Stimulated activated CD4-positive, alpha-beta T cell treated with anti-CD3 and anti-CD28 coated beads, Interleukin-4, amount 100 ng/mL, for 1 hour (primary cell): ENCODE measurements at places on chromosomes 7 and 10.
A peak's percentile ranks its signal among the peaks of the same experiment; 100 is the strongest.

GRCh38 chr10:69504576-69505250 lies 53.4 kb downstream of the TSPAN15 start:
- DNase-seq, result no peak

DNA sequence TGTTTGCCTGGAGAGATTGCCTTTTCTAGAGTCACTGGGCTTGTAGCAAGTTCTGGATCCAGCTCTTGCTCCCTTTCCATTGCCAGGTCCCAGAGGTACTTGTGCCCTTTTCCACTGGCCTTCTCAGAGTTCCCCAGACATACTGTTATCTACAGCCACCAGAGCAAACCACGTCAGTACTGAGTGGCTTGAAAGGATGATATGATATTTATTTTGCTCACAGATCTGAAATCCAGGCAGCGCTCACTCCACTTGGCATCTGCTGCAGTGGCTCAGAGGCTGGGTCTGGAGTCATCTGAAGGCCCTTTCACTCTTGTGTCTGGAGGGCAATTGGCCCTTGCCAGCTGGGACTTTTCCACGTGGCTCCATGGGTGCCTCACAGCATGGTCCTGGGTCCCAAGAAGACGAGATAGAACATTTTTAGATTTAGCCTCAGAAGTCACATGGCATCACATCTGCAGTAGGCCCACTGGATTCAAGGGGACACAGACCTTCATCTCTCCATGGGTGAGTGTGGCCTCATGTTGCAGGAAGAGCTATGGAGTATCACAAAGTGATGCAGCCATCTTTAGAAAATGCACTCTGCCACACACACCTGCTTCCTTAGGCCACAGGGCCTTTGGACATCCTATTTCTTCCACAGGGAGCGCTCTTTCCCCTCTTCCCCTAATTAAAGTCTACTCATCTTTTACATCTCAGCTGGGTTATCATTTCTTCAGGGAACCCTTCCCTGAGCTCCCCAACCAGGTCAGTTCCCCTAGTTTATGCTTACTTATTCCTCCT lies 22.9 kb upstream of the TCF7L2 start:
- DNase-seq, result no peak

DNA sequence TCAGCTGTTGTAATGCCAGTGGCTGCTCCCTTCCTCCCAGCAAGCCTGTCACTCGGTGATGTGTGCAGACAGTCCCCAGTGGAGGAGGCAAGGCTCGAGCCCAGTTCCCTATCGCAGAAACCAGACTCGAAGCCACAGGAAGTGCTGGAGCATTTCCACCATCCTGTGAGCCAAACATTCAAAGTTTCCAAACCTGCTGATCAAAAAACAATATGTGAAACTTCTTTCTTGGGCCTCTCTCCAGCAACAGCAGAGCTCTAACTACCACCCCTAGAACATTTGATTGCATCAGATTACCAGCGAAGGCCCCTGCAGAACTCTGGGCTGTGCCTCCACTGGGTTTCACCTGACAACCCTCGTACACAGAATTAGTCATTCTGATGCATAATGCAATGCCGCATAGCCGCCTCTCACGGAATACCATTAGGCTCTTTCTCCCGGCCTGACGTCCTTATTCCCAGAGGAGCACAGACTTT lies 94.0 kb downstream of the ELMO1 start:
- DNase-seq, result peak; percentile 62

DNA sequence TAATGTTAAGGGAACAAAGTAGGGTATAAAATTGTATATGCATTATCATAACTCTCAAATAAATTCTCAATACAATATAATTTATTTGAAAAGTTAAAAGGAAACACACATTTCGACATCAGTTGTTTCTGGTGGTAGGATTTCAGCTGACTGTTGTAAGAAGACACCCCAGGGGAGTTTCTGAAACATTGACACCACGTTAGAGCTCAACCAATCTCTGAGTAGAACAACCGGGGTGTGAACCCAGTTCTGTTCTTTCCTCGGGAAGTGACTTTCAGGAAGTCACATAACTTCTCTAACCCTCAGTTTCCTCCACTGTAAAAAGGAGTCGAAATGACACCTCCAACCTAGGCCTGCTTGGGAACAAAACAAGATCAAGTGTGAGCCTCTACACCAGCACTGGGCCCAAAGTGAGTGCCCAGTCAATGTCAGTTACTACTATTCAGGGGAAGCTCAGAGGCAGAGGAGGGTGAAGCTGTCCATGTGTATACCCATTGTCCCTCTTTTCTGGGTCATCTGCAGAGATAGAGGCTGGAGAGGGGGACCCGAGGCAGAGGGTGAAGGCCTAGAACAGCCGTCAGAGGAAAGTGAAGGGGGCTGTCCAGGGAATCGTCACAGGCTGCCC lies 67.1 kb downstream of the AOAH start:
- no peak for DNase-seq

- DNase-seq, result no peak
Observed at GRCh38 chr10:15121707-15122106, 24.6 kb downstream of the RPP38 start.

- no peak for DNase-seq
Observed at GRCh38 chr10:126997801-126998590, 92.8 kb downstream of the DOCK1 start.

DNA sequence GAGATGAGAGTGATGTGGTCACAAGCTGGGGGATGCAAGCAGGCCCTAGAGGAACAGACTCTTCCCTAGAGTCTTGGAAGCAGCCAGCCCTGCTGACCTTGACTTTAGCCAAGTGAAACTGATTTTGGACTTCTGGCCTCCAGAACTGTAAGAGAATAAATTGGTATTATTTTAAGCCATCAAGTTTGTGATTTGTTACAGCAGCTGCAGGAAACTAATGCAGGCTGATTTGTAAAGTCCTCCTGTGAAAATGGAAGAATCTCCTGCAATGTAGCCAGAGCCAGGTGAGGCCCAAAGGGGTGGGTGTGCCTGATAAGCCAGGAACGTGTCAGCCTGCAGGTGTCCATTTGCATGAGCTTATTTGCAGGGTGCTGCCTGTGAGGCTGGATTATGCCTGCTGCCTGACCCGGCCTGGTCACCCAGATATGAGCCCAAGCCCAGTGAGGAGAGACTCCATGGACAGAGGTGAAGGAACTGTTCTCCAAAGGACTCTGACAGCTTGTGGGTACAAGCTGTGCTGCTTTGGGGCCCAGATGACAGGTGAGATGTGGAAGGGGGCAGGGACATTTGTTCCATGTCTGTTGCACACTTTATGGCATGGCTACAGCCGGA lies 24.6 kb upstream of the PLEKHA1 start:
- no peak for DNase-seq

GRCh38 chr7:76009672-76010600 lies 15.5 kb upstream of the TMEM120A start:
- no peak for DNase-seq

- no peak for DNase-seq
Observed at GRCh38 chr7:136012238-136012637, 35.1 kb upstream of the MTPN start.

GRCh38 chr10:49688920-49689319 lies 9.5 kb downstream of the C10orf53 start:
- no peak for DNase-seq

GRCh38 chr7:71843676-71844075 lies 568.5 kb downstream of the CALN1 start:
- no peak for DNase-seq

- no peak for DNase-seq
Observed at GRCh38 chr7:40288827-40289226, 154.0 kb downstream of the SUGCT start.

- DNase-seq, result no peak
Observed at GRCh38 chr7:117043108-117043825, 90.0 kb downstream of the ST7 start.

DNA sequence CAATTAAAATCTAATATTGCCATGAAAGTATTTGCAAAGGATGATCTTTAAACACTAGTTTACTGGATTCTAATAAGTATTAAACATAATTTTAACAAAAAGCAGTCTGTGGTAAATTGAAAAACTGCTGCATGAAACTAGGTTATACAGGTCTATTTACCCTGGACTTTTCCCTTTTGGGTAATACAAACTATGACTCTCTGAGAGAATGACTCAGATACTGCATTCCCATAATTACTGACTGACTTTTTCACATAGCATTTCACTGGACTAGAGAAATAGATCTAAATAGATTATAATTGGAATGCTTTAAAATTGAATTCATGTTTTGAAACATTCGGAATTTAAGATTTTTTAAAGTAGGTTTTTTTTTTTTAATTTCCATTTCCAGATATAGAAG lies 395.7 kb downstream of the THSD7A start:
- DNase-seq, result no peak

GRCh38 chr10:114694752-114695151 lies 36.7 kb upstream of the ABLIM1 start:
- DNase-seq, result peak; percentile 34

GRCh38 chr7:129644634-129645230 lies 33.2 kb downstream of the NRF1 start:
- DNase-seq, result no peak

DNA sequence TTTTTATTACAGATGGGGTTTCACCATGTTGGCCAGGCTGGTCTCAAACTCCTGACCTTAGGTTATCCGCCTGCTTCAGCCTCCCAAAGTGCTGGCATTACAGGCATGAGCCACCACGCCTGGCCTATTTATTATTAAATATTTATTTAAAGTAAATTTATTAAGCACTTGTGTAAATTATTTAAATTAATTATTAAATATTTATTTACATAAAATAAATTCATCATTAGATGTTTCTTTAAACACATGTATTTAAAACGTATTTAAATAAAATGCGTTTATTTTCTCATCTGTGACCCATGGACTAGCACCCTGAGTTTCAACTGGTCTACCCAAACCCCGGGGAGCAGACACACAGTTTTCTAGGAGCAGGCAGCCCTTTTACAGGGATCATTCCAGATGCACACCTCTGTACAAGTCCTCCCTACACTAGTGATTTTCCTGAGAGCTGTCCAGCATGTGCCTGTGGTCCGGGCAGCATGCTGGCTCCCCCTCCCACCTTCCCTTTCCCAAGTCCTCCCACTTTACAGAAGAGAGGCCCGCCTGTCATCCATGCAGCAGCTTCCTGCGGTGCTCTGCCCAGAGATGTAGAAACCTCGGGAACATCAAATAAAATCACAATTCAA lies 89.2 kb upstream of the ATP6V0A4 start:
- DNase-seq, result no peak

- DNase-seq, result no peak
Observed at GRCh38 chr7:41029072-41029499, 673.8 kb downstream of the INHBA start.

DNA sequence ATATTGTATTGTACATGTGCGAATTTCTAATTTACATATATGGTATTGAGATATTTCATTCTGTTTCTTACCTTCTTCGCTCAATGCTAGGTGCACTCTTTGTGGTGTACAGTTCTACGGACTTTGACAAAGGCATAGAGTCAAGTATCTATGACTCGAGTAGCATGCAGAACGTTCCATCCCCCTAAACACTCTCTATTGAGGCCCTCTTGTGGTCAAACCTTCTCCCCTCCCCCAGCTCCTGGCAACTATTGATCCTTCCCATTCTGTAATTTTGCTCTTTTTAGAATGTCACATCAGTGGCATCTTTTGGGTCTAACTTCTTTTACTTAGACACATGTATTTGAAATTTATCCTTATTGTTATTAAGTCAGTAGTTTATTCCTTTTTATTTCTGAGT lies 30.7 kb upstream of the GDF10 start:
- DNase-seq, result no peak

DNA sequence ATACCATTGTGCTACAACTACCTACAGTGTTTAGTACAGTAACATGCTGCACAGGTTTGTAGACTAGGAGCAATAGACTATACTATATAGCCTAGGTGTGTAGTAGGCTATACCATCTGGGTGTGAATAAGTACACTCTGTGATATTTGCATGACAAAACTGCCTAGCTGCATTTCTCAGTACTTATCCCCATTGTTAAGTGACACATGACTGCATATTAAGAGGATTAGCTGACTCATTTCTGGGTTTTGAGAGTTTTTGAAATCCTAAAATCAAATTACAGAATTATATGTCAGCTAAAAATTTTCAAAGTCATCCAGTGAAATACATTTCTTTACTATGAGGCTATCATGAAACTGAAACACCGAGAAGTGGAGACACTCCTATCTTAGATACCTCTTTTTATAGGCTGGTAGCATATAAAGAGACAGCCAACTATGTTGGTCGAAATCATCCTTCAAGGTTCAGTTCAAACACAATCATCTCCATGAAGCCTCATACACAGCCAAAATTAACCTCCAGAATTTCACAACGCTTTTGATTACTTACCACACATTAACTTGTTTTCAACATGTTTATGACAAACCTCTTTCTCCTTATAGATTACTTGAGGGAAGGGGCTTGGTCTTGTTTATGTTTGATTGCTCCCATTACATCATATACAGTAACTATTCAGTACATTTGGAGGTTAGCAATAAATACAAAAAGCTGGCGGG lies 89.8 kb upstream of the ANK3 start:
- no peak for DNase-seq

GRCh38 chr7:128924707-128925588 lies 12.8 kb upstream of the IRF5 start:
- DNase-seq, result no peak

GRCh38 chr10:93425861-93426260 lies 56.3 kb downstream of the MYOF start:
- DNase-seq, result no peak

- no peak for DNase-seq
Observed at GRCh38 chr10:121324678-121325213, 273.5 kb downstream of the FGFR2 start.

GRCh38 chr10:77629775-77630506 lies 7.7 kb downstream of the KCNMA1 start:
- no peak for DNase-seq

- no peak for DNase-seq
Observed at GRCh38 chr7:18940593-18941134, 176.8 kb downstream of the TWIST1 start.

- DNase-seq, result no peak
Observed at GRCh38 chr7:109376576-109376975, 806.9 kb downstream of the DNAJB9 start.

DNA sequence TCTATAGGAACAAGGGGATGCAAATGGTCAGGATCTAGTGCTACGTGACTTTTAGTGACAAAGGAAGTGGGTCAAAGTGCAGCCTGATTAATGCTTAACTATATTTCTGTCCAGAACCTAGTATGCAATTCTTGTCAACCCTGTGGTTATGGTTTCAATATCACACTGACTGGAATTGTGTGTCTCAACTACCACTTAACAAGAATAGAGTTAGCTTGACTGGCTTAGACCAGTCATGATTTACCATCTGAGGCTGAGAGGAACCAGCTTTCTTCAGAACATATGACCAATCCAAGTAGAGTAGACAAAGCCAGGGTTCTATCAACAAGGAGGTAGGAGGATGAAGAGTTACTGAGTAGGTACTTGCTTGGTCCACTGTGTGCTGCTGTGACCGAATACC lies 54.4 kb downstream of the MYPN start:
- DNase-seq, result no peak
